HS-27A (cell line): ENCODE measurements at places on chromosomes 7 and 10.

GRCh38 chr7:2521952-2522591, 2.5 kb downstream of the LFNG start:
- DNase-seq: no peak

DNA sequence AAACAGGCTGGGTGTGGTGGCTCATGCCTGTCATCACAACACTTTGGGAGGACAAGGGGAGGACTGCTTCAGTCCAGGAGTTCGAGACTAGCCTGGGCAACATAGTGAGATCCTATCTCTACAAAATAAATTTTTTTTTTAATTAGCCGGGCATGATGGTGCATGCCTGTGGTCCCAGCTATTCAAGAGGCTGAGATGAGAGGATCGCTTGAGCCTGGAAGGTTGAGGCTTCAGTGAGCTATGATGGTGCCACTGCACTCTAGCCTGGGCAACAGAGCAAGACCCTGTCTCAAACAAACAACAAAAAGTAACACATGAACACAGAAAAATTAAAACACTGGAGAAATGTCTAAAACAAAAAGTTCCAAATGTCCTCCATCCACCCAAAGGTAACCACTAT, 22.9 kb downstream of the PIK3AP1 start:
- no peak for DNase-seq

DNA sequence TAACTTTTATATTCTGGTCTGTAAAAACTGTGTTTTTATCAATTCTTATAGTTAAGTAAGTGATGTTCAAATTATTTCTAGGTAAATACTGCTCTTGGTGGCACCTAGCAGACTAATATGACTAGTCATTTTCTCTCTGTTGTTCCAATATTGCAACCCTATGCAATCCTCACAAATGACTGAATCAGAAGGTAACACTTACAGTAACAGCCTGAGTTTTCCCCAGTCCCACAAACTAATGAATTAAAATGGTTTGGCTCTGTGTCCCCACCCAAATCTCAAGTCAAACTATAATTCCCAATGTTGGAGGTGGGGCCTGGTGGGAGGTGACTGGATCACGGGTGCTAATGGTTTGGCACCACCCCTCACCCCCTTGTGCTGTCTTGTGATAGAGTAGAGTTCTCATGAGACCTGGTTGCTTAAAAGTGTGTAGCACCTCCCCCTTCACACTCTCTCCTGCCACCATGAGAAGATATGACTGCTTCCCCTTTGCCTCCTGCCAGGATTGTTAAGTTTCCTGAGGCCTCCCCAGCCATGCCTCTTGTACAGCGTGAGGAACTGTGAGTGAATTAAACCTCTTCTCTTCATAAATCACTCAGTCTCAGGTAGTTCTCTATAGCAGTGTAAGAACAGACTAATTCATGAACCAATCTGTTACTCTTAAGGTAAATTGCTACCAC, 43.5 kb downstream of the MTPN start:
- no peak for DNase-seq

GRCh38 chr10:66291133-66291532, 634.7 kb upstream of the LRRTM3 start:
- DNase-seq: no peak

- no peak for DNase-seq
These were observed 1.4 kb upstream of the RTKN2 start for GRCh38 chr10:62270020-62270419.

DNA sequence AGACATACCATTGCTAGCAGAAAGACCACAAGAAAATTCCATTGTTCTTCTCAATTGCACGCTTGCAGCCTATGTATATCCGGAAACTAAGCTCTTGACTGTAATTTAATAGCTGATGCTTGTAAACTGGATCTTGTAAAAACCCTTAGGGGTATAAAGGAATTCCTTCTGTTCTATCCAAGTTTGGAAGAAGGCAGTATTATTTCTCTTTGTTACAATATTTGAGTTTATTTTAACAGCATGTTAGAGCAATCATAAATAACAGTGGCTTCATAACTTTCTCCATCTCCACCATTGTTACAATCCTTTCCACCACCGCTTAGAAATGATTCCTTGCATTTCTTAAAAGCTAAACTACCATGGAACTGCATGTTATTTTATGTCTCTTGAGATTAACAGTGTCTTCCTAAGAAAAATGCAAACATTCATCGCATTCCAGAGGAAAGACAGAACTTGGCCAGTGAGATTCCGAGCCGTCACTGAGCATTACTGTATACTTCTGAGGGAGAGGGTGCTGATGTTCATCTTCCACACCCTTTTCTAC, 92.5 kb downstream of the TRIL start:
- no peak for DNase-seq

GRCh38 chr7:36929791-36930190, 205.5 kb upstream of the AOAH start:
- no peak for DNase-seq
